ENCODE measurements at places on chromosomes 6 and 20.

DNA sequence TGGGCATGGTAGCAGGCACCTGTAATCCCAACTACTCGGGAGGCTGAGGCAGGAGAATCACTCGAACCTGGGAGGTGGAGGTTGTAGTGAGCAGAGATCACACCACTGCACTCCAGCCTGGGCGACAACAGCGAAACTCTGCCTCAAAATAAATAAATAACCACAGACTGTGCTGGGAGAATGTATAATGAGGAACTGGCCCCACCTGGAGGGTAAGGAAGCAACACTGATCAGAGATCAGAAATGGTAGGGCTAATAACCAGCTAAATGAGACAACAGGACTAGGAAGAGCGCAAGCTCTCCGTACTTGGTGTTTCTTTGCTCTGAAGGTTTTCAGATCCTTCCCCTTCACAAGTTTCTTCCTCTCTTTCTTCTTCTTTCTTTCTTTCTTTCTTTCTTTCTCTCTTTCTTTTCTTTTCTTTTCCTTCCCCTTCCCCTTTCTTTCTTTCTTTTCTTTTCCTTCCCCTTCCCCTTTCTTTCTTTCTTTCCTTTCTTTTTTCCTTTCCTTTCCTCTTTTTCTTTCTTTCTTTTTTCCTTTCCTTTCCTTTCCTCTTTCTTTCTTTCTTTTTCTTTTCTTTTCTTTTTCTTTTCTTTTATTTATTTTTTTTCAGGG, 14.6 kb downstream of the CCM2L start:
- DNase-seq: no peak

GRCh38 chr20:33663161-33664084, 1.3 kb downstream of the C20orf144 start:
- DNase-seq: no peak

GRCh38 chr20:42024653-42025052, 406.5 kb upstream of the CHD6 start:
- no peak for DNase-seq

DNA sequence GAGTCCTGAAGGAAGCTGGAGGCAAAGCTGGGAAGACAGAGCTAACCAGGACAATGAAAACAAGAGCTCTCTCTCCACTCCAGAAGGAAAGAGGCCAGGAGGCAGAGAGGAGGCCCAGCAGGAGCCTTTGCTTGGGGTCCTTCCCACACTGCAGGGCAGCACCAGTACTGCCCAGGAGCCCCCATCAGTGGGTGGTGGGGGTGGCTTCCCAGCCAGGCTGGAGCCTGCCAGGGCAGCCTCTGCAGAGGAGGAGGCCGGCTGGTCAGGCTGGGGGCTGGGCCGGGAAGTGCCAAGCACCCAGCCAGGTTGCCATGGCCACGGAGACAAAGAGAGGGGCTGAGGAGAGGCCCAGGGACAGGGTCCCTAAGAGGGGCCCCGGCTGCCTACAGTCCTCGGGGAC, 33.4 kb downstream of the PREX1 start:
- no peak for DNase-seq

DNA sequence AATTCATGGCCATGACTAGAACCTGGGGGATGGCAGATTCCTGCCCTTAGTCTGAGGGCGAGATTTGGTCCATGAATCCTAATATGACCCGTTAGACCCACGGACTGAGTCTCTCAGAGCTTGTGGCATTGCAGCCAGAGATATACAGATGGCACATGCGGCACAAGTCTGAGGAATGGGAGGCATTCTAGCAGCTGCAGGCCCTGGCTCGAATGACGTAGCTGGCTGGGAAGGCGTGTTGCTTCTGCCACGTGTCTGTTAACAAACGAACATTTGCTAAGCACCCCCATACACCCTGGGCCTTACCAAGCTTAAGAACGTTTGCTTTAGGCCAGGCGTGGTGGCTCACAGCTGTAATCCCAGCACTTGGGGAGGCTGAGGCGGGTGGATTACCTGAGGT, 68.0 kb downstream of the CD164 start:
- no peak for DNase-seq
